ENCODE measurements at places on chromosomes 11 and 22. TPM values are rescaled to one million over a fixed set of nuclear protein-coding genes. Genes with fewer than 3 reads are reported as not detected.

DUSP8 gene
- total RNA-seq, result 0.44 TPM

PKDREJ gene
- total RNA-seq, result not detected

OR8G5 gene
- total RNA-seq, result not detected

SCN3B gene
- total RNA-seq, result under 0.01 TPM

C11orf42 gene
- not detected for total RNA-seq

ARVCF gene
- 12.4 TPM for total RNA-seq

PRRG4 gene
- 0.12 TPM for total RNA-seq

MMP3 gene
- total RNA-seq, result 54.4 TPM

TST gene
- total RNA-seq, result 31.9 TPM

FOLR3 gene
- 3.8 TPM for total RNA-seq

SUSD2 gene
- total RNA-seq, result 8.6 TPM

UPB1 gene
- not detected for total RNA-seq

Data from uterine smooth muscle cell (primary cell).